ENCODE measurements at places on chromosomes 5 and 9.

DNA sequence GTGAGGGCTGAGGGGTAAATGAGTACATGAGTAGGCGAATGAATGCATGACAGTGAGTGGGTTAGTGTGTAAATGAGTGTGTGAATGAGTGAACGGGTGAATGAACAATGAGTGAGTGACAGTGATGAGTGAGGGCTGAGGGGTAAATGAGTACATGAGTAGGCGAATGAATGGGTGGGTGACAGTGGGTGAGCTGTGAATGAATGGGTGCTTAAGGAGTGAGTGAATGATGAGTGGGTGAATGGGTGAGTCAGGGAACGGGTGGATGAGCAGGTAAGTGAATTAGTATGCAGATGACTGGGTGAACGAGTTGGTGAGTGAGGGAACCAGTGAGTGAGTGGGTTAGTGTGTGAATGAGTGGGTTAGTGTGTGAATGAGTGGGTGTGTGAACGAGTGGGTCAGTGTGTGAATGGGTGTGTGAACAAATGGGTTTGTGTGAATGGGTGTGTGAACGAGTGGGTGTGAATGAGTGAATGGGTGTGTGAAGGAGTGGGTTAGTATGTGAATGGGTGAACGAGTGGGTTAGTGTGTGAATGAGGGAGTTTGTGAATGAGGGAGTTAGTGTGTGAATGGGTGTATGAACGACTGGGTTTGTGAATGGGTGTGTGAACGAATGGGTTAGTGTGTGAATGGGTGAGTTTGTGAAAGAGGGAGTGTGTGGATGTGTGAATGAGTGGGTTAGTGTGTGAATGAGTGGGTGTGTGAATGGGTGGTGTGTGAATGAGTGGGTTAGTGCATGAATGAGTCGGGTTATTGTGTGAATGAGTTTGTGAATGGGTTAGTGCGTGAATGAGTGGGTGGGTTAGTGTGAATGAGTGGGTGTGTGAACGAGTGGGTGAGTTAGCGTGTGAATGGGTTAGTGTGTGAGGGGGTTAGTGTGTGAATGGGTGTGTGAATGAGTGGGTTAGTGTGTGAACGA is 32.9 kb downstream of the NKD2 start:
- no peak for DNase-seq

DNA sequence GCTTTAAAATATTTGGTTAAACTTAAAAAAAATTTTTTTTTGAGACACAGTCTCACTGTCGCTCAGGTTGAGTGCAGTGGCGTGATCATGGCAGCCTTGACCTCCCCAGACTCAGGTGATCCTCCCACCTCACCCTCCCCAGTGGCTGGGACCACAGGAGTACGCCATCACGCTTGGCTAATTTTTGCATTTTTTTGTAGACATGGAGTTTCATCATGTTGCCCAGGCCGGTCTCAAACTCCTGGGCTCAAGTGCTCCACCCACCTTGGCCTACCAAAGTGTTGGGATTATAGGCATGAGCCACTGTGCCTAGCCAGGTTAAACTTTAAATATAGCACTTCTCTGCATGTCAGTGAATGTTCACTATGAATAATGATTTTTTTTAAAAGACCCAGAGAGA is 224.5 kb upstream of the RFX3 start:
- no peak for DNase-seq

- DNase-seq = no peak
Observed at GRCh38 chr9:133186736-133187135, 22.3 kb downstream of the OBP2B start.

DNA sequence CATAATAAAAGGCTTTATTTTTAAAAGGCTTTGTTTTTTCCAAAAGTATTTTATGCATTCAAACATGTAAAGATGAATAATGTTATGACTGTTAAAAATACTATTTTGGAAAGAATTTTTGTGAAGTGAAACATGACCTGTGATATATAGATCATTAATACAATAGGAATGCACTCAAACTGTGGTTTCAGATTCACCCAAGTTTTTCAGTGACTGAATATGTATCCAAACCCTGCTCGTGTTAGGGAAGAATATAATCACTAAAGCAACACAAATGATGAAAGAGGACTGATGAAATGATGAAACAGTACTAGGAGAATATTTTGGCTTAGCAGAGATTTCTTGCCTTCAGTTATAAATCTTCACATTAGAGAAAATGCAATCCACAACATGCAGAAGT is 278.0 kb downstream of the ADAMTS6 start:
- no peak for DNase-seq

- DNase-seq = peak; percentile 18
Observed at GRCh38 chr5:181186986-181187499, 18.0 kb downstream of the TRIM7 start.

DNA sequence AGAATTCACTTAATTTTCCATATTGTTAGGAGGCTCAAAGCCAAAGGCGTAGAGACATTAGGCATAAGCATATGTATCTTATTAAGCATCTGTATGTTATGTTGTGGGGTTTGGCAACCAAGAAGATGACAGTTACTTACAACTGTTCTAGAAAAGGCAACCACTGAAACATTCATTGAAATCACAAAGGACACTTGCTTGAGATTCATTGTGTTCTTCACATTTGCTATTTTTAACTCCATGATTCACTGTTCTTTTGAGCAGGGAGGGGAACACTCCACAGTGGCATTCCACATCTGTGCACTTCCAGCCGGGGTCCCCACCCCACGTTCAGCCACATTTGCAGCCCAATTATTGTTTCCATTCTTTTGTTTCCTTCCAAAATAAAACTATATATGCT is 107.1 kb downstream of the PALM2AKAP2 start:
- DNase-seq = no peak

- DNase-seq = no peak
Observed at GRCh38 chr9:136845465-136846260, 3.4 kb downstream of the AJM1 start.

GRCh38 chr5:148796936-148797335 is 29.5 kb upstream of the ADRB2 start:
- DNase-seq = no peak
